Stimulated activated CD4-positive, alpha-beta T cell treated with anti-CD3 and anti-CD28 coated beads, Interleukin-4, amount 100 ng/mL, for 1 hour (primary cell): ENCODE measurements at places on chromosomes 4 and X.

DNA sequence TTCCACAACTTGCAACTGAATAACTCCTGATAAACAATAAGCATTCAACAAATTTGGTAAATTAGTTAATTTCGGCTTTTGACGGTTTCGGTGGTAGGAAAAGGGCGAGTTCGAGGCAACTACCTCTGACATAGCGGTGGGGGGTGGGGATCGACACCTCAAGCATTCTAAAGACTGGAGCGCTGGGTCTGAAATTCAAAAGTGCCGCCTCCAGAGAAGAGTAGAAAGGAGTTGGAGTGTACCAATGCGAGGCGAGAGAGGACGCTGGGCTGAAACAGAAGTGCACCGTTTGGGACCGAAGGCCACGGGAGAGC lies 725 bp downstream of the SMC1A start:
- DNase-seq, result no peak

- DNase-seq, result no peak
These were observed 138.5 kb downstream of the DCLK2 start for GRCh38 chr4:150216726-150217125.

DNA sequence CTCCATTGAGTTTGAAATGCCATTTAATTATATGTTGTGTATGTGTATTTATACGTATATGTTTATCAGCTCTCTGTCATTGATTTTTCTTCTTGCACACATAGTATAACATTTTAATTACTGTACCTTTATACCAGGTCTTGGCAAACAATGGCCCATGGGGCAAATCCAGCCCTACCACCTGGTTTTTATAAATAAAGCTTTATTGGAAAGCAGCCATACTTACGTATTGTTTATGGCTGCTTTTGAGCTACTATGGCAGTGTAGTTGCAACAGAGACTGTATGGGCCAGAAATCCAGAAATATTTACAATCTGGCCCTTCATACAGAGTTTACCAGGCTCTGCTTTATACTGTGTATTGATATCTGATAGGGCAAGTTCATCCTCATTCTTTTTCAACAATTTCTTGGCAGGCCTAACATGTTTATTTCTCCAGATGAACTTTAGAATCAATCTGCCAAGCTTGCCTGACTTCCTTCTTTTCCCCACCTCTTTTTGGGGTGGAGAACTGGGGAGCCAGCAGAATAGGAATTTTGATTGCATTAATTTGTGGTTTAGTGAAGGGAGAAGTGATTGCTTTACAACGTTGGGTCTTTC lies 15.8 kb downstream of the DCUN1D4 start:
- no peak for DNase-seq

GRCh38 chr4:54898056-54898562 lies 227.3 kb downstream of the KDR start:
- no peak for DNase-seq

GRCh38 chr4:24141836-24142235 lies 252.0 kb upstream of the PPARGC1A start:
- no peak for DNase-seq

GRCh38 chrX:38881066-38881465 lies 79.8 kb downstream of the MID1IP1 start:
- DNase-seq, result no peak

GRCh38 chr4:82784681-82785610 lies 13.7 kb downstream of the SCD5 start:
- DNase-seq, result no peak

DNA sequence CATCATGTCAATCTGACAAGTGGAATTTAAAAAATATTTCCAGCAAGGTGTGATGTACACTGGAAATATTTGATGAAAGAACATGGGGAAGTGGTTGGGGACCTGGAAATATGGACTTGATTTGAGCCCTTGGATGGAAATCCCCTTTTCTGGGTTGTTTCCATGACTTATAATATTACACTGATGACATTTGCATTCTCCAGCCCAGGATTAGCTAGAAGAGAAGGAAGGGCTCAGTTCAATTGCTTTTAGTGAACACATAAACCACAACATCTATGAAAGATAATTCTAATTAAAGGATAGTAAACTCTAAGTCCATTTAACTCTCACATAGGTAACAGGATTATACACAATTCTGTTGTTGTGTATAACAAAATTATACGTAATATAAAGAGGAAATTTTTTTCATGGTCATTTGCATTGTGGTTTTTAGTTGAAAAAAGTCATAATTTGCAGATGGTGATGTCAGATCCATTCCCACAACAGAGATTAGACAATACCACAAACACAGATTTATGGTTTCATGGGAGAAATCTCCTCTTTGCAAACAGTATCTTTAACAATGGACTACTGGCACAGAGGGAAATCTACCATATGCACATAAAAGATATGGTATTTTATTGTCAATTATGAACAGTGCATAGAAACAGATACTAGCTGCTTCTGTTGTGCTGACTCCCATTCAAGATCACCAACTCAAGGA lies 126.5 kb downstream of the DKK2 start:
- DNase-seq, result no peak

DNA sequence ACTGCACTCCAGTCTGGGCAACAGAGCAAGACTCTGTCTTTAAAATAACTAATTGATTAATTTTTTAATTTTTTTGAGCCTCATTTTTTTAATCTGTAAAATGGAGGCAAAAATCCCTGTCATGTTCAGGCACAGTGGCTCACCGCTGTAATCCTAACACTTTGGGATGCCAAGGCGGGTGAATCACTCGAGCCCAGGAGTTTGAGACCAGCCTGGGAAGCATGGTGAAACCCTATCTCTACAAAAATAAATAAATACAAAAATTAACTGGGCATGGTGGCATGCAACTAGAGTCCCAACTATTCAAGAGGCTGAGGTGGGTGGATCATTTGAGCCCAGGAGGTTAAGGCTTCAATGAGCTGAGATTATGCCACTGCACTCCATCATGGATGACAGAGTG lies 15.4 kb downstream of the AMTN start:
- DNase-seq, result no peak
